ENCODE measurements at places on chromosomes 7 and 10.

DNA sequence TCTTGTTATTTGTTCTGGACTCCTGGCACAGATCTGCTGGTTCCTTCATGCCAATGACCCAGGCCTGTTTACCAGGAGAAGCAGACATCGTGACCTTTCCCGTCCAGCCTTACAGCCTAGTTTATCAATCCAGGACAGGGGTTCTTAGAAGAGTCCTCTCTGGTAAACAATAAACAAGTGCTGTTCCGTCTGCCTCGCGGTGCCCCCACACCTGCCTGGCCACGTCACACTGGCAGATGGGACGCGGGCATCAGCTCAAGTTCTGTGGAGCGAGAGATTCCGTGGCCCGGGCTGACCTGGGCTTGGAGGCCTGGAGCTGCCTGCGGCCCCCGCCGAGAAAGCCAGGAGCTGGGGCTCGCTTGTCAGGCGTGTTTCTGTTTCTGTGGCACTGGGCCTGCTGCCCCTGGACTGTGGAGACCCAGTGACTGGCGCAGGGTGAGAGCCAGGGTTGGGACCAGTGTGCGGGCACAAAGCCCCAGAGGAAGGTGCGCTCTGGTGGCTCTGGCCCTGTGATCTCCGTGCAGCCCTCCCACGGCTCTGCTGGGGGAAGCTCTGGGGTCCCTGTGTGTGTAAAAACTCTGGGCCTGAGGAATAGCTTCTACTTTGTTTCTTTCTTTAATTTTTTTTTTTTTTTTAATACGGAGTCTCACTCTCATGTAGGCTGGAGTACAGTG, 28.4 kb upstream of the PFKFB3 start:
- DNase-seq = no peak

GRCh38 chr10:69862882-69863530, 61.3 kb downstream of the COL13A1 start:
- no peak for DNase-seq

DNA sequence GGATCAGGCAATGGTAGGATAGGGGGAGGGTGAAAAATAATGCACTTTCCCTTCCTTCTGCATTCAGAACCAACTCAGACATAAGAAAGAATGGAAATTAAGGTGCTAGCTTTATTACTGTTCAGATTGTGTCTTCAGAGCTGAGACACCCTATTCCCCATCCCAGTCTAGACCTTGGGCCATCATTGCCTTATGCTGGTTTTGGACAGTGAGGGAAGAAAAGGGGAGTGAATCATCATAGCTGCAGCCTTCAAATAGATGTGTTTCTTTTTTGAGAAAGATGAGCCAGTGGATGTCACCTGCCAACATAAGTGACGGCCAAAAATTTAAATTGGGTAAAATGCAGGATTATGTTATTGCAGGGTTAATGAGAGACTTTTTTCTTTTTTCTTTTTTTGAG, 27.0 kb upstream of the TOMM7 start:
- no peak for DNase-seq

DNA sequence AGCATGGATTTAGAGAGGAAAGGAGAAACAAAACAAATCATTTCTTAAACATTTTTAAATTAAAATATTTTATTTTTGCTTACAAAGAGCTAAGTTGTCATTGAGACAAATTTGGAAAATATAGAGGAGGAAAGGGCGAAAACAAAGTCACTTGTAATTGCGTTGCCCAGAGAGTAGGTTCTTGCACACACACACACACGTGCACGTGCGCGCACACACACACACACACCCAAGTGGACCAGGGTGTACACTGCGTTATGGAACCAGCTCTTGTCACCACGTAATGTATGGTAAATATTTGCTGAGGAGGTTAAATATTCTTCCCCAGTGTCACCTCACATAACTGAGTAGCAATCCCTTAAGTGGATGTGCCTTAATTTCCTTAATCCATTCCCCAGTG, 21.6 kb downstream of the SHH start:
- DNase-seq = no peak

DNA sequence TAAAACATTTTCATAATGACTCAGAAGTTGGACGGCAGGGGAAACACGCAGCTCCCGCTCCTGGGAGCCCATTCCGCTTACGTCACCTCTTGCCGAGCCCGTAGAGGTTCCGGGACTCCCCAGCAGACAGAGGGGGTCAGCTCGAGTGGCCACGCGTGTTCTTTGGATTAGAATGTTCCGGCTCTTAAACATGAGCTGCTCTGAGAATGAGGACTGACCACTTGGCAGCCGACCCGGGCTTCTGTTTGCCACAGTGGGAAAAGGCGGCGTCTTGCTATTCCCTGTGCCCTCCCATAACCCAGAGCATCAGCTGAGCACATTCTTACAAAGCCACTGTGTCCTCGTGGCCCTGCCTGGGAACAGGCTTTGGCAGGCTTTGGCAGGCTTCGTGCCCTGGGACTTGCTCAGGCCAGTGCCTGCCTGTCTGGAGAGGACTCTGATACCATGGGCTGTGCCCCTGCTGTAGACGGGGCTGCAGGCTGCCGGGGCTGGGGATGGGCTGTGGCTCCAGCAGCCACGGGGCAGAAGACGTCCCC, 40.1 kb downstream of the PFKP start:
- DNase-seq = peak; percentile 92

- DNase-seq = no peak
Observed at GRCh38 chr7:112203365-112203739, 2.8 kb downstream of the DOCK4 start.

DNA sequence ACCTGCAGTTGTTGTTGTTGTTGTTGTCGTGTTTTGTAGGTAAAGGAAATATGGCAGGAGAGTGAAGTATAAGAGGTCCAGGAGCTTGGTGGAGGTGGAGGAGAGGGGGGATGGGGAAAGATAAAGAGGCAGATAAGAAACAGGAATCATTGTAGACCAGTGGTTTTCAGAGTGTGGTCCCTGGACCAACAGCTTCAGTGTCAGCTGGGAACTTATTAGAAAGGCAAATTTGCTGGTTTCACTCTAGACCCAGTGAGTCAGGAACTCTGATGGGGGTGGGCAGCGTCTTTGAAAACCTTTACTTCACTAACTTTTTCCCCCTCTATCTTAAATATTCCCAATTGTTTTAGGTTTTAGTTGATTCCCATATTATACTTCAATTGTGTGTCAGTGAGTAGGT, 241.5 kb downstream of the AUTS2 start:
- no peak for DNase-seq

- DNase-seq = no peak
Observed at GRCh38 chr10:122637376-122637775, 62.3 kb downstream of the C10orf120 start.

- no peak for DNase-seq
Observed at GRCh38 chr7:24821754-24822054, 64.4 kb upstream of the GSDME start.

DNA sequence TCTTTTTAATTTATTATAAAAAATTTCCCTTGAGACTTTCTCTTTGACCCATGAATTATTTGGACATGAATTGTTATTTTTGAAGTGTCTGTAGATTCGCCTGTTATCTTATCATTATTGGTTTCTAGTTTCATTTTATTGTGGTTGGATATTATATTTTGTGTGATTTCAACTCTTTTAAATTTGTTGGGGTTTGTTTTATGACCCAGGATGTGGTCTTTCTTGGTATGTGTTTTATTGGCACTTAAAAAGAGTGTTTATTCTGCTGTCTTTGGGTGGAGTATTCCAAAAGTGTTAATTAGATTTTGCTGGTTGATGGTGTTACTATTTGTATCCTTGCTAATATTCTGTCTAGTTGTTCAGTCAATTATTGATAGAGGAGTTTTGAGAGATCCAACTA, 50.5 kb upstream of the GPR141 start:
- DNase-seq = no peak
